Keratinocyte (primary cell): ENCODE measurements at places on chromosomes 1 and 21. TPM values are rescaled to one million over a fixed set of nuclear protein-coding genes. Genes with fewer than 3 reads are reported as not detected.

- DNase-seq = no peak
- H3K36me3 ChIP-seq = no peaks in the 10 kb centered on the region
- no peak overlapping the region for H3K4me3 ChIP-seq
- H3K27ac ChIP-seq = no peak overlapping the region
- H3K4me1 ChIP-seq = no peaks in the 10 kb centered on the region
These were observed 44.6 kb upstream of the TMEM125 start for GRCh38 chr1:43225168-43225567.

DNA sequence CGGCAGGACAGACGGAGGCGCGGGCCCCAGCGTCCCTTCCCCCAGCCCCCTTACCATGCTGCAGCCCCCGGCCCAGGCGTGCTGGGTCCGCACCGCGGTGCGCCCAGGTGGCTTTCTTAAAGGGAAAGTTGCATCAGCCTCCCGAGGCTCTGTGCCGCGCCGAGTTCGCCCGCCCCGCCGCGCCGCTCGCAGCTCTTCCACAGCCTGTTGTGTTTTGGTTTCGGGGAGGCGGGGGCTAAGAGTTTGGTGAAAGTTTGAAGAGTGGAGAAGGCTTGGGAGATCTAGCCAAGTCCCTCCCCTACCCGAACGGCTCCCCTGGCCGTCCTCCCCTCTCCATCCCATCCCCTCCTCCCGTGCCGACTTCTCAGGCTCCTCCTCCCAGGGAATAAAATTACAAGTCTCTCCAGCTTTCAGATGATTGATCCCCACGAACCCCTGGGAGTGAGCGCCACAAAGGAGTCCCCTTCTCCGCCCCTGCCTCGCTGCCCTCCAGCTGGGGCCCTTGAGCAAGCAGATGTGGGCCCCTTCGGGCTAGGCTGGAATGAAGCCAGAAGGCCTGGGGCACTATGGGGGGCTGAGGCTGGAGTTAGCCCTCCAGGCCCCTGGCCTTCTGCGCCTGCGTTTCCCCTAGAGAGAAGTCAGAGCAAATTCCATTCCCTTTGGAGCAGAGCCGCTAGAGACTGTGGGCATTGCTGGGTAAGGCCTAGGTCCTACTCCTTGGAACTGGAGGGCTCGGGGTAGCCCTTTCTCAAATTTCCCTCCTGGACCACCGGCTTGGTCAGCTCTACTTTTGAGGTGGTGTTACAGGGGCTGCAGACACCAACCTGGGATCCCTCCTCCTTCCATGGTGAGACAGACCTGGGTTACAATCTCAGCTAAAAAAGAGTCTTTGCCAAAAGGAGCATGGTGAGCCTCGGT lies at the start of gene SLC6A9:
Gene SLC6A9 (minus strand): TSS at position 211 of the 918 bp plus-strand sequence. CDS start 7,185 bp downstream, outside the sequence.
- H3K4me3 ChIP-seq = peak within 1 kb of the TSS; percentile 81
- DNase-seq = peak; percentile 38
- peak within 1 kb of the TSS; percentile 69 for H3K27ac ChIP-seq
- H3K4me1 ChIP-seq = peaks cover 34% of the 10 kb centered on the region

- no peak for DNase-seq
- no peaks in the 10 kb centered on the region for H3K27me3 ChIP-seq
- H3K4me3 ChIP-seq = no peak overlapping the region
- H3K36me3 ChIP-seq = no peaks in the 10 kb centered on the region
- no peak overlapping the region for H3K27ac ChIP-seq
These were observed 401.5 kb downstream of the VAV3 start for GRCh38 chr1:107563441-107563840.

DNA sequence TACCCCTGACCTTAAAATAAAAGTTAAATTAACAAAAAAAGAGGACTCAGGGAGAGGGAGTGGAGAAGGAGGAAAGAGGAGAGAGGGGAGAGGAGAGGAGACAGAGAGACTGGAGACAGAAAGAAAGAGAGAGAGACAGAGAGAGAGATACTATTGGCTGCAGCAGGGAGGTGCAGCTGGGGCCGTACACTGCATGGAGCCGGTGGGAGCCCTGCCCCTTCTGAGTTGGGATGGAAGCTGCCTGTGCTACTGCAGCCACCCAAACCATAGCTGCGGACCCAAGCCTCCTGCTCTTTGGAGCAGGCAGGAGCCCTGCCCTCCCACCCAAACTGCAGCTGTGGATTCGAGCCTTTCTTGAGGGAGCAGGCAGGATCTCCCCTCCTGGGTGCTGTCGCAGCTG lies 32.7 kb upstream of the HP1BP3 start:
- no peak for DNase-seq
- H3K36me3 ChIP-seq = no peaks in the 10 kb centered on the region
- H3K4me3 ChIP-seq = no peak overlapping the region
- H3K4me1 ChIP-seq = no peaks in the 10 kb centered on the region
- H3K27me3 ChIP-seq = no peaks in the 10 kb centered on the region

GRCh38 chr1:2185880-2186855 lies 8.4 kb downstream of the FAAP20 start:
- H3K4me1 ChIP-seq = peaks cover 3% of the 10 kb centered on the region
- H3K27ac ChIP-seq = no peak overlapping the region
- peaks cover 8% of the 10 kb centered on the region for H3K36me3 ChIP-seq
- no peak for DNase-seq
- H3K27me3 ChIP-seq = no peaks in the 10 kb centered on the region

DNA sequence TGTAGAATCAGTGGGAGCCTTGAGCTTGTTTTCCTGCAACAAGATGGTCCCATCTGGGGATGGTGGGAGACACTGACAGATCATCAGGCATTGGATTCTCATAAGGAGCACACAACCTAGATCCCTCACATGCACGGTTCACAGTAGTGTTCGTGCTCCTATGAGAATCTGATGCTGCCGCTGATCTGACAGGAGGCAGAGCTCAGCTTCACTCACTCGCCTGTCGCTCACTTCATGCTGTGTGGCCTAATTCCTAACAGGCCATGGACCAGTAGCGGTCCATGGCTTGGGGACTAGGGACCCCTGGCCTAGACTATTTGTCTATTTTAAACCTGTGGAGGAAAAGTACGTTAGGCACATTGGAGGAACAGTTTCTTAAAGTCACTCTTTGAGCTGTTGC lies 140.0 kb downstream of the EDEM3 start:
- H3K27ac ChIP-seq = no peak overlapping the region
- H3K27me3 ChIP-seq = no peaks in the 10 kb centered on the region
- peaks cover 8% of the 10 kb centered on the region for H3K4me1 ChIP-seq
- DNase-seq = no peak

DNA sequence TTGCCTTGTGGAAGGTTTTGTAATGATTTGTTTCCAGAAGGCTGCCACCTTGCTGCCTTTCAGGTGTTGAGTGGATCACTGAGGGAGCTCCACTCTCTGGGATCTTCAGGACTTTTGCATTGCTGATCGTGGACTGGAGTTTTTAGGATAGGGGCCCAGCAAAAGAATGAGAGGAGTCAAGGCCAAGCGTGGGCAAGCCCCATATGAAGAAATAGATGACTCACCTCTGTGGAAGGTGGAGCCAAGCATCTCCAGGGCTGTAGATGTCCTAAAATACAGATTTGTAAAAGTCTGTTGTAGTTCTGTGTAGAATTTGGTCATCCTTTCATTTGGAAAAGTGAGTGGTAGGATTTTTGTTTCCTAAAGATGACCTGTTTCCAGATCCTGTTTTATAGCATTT lies 67.0 kb downstream of the ST3GAL3 start:
- H3K27ac ChIP-seq = peak overlapping the region; percentile 68
- H3K4me3 ChIP-seq = no peak overlapping the region
- DNase-seq = no peak

- H3K4me1 ChIP-seq = no peaks in the 10 kb centered on the region
- no peaks in the 10 kb centered on the region for H3K36me3 ChIP-seq
- no peaks in the 10 kb centered on the region for H3K27me3 ChIP-seq
These were observed 36.7 kb upstream of the MTF2 start for GRCh38 chr1:93042187-93043056.

DNA sequence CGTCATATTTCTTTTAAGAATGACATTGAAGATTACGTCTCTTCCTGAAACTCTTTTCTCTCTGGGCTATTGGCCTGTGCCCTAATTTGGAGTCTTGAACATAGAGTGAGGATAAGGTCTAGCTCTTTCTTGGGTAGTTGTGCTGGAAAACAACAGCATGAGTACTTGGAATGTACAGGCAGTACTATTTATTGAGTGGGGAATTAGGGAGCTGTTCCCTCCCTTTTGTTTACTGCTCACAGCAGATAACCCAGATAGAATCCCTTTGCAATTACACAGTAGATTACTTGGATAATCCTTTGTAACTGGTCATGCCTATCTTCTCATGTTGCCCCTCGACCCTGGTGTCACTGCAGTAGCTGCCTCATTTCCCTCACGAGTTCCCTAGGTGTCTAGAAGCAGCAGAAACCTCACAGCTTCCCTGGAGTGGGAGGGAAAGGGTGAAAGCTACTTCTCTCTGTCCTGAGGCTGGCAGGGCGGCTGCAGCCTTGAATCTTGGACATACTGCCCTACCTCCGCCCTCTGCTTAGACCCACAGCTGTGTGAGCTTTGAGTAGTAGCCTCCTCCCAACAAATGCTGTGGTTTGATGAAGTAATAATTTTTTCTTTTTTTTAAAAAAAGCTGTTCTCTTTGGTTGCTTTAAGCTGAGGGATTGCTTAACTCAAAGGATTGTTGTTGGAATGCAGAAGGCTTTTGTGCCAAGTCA lies 70.6 kb downstream of the FGGY start:
- no peaks in the 10 kb centered on the region for H3K27me3 ChIP-seq
- peaks cover 10% of the 10 kb centered on the region for H3K4me1 ChIP-seq
- DNase-seq = no peak
- no peak overlapping the region for H3K27ac ChIP-seq

- DNase-seq = no peak
- H3K27ac ChIP-seq = no peak overlapping the region
- H3K4me1 ChIP-seq = no peaks in the 10 kb centered on the region
- H3K4me3 ChIP-seq = no peak overlapping the region
- no peaks in the 10 kb centered on the region for H3K27me3 ChIP-seq
These were observed 47.1 kb upstream of the NEK2 start for GRCh38 chr1:211722277-211723175.

GRCh38 chr1:58251430-58252073 lies 295.0 kb downstream of the OMA1 start:
- H3K4me3 ChIP-seq = no peak overlapping the region
- peaks cover 38% of the 10 kb centered on the region for H3K27me3 ChIP-seq
- no peak for DNase-seq
- H3K36me3 ChIP-seq = no peaks in the 10 kb centered on the region

DNA sequence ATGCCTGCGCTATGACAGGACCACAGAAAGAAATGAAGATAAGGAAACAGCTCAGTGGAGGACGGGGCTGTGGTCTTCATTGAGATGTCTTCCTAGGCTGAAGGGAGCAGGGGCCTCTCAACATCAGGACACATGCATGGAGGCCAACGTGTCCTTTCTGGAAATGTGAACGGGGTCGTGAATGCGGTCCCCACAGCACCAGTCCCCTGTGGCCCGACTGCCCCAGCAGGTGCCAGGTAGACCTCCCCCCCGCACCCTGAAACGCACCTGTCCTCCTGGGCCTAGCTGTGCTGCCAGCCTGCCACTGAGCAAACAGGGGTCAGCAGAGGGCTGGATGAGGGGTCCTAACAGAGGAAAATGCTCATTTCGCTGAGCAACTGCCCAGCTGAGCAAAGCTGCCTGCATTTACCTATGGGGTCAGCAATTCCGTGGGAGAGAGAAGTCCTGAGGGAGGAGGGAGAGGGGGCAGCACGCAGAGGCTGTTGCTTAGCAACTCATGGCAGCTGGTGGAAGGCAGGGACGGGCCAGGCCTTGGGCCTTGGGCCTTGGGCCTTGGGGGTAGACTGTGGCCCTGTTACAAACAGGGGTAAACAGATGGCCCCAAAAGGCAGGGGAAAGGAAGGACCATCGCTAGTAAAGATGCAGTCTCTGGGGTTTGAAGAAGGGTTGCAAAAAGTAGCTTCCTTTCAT lies 77.4 kb downstream of the NPHP4 start:
- no peaks in the 10 kb centered on the region for H3K27me3 ChIP-seq
- H3K4me3 ChIP-seq = no peak overlapping the region
- DNase-seq = no peak
- peaks cover 2% of the 10 kb centered on the region for H3K4me1 ChIP-seq

GRCh38 chr1:38534473-38534823 lies 325.1 kb downstream of the RRAGC start:
- H3K36me3 ChIP-seq = no peaks in the 10 kb centered on the region
- H3K27ac ChIP-seq = no peak overlapping the region
- H3K4me1 ChIP-seq = no peaks in the 10 kb centered on the region
- no peak for DNase-seq

DNA sequence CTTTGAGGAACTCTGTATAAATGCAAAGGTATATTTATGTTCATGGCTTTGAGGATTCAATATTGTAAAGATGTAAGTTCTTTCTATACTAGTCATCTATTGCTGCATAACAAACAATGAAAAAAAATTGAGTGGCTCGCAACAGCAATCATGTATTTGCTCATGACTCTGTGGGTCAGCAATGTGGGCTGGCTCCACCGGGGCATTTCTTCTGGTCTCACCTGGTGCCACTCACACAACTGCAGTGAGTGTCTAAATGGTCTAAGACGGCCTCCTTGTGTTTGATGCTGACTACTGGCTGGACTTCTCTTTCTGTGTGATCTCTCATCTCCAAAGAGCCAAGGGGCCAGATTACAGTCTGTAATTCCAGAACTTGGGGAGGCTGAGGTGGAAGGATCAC lies 45.1 kb upstream of the EXO1 start:
- no peak for DNase-seq
- no peak overlapping the region for H3K4me3 ChIP-seq
- H3K4me1 ChIP-seq = peaks cover 4% of the 10 kb centered on the region
- H3K36me3 ChIP-seq = no peaks in the 10 kb centered on the region
- H3K27ac ChIP-seq = no peak overlapping the region

DNA sequence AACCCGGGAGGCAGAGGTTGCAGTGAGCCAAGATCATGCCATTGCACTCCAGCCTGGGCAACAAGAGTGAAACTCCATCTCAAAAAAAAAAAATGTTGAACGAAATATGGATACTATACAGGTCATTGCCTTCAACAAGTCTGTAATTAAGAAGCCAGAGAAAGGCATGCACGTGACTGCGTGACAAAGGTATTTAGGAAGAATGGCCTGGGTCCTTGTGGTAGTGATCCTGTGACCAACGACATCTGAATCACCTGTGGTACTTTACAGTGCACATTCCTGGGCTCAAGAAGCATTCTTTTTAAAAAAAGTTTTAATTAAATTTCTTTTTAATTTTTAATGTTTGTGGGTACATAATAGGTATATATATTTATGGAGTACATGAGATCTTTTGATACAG lies 115.0 kb downstream of the GREM2 start:
- H3K4me3 ChIP-seq = no peak overlapping the region
- no peaks in the 10 kb centered on the region for H3K4me1 ChIP-seq
- DNase-seq = no peak
- no peaks in the 10 kb centered on the region for H3K27me3 ChIP-seq
- H3K27ac ChIP-seq = no peak overlapping the region

The ASPM gene
- 2.1 to 10.0 TPM (median 5.3 TPM) in 3 replicates for polyA plus RNA-seq

The TNFRSF1B gene
- polyA plus RNA-seq = 0.02 to 0.04 TPM (median 0.04 TPM) in 3 replicates

The CYP4Z1 gene
- polyA plus RNA-seq = not detected in 3 replicates

The SPRR2A gene
- polyA plus RNA-seq = 4.7 to 21.5 TPM (median 5.5 TPM) in 3 replicates

The LCE3E gene
- polyA plus RNA-seq = 0.48 to 2.8 TPM (median 2.2 TPM) in 3 replicates

The KLF17 gene
- polyA plus RNA-seq = 0.03 TPM in 1 of 3 replicates, not detected in the others

The RABGGTB gene
- 72.1 to 243 TPM (median 119 TPM) in 3 replicates for polyA plus RNA-seq

The TCHHL1 gene
- polyA plus RNA-seq = 0.08 TPM in 1 of 3 replicates, not detected in the others

The IFFO2 gene
- 55.0 to 61.5 TPM (median 57.9 TPM) in 3 replicates for polyA plus RNA-seq

The ZNF593OS gene
- 0.15 TPM in 1 of 3 replicates, not detected in the others for polyA plus RNA-seq
